Substantia nigra (tissue), 51 donors: ENCODE measurements at places on chromosomes 6 and 20.

GRCh38 chr6:110656492-110656891 is 158.8 kb downstream of the CDK19 start:
- no peak for DNase-seq

- DNase-seq = no peak
These were observed 19.6 kb upstream of the FNDC1 start for GRCh38 chr6:159149641-159150040.

- no peak for DNase-seq
These were observed 1.4 kb upstream of the METTL24 start for GRCh38 chr6:110359556-110359955.

DNA sequence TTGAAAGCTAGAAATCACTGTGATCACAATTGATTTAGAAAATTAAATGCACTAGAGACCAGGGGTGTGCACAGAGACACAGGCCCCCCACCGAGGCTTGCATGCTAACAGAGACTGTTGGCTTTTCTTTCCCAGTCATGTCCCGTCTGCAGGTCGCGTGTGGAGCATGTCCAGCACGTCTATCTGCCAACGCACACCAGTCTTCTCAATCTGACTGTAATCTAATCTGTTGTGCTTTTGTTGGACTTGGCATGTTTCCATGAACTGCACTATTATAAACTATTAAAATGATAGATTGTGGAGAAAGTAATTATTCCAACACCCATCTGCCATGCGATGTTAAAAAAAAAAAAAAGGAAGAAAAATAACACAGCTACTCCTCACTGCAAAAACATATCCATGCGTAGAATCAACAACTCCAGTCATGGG is 17.7 kb downstream of the MYLIP start:
- no peak for DNase-seq

GRCh38 chr6:116793224-116793623 is 27.7 kb upstream of the FAM162B start:
- no peak for DNase-seq

- DNase-seq = no peak
These were observed 175.8 kb downstream of the TBC1D32 start for GRCh38 chr6:121158438-121158837.

- DNase-seq = no peak
These were observed 114.4 kb downstream of the CEBPB start for GRCh38 chr20:50304923-50305635.

DNA sequence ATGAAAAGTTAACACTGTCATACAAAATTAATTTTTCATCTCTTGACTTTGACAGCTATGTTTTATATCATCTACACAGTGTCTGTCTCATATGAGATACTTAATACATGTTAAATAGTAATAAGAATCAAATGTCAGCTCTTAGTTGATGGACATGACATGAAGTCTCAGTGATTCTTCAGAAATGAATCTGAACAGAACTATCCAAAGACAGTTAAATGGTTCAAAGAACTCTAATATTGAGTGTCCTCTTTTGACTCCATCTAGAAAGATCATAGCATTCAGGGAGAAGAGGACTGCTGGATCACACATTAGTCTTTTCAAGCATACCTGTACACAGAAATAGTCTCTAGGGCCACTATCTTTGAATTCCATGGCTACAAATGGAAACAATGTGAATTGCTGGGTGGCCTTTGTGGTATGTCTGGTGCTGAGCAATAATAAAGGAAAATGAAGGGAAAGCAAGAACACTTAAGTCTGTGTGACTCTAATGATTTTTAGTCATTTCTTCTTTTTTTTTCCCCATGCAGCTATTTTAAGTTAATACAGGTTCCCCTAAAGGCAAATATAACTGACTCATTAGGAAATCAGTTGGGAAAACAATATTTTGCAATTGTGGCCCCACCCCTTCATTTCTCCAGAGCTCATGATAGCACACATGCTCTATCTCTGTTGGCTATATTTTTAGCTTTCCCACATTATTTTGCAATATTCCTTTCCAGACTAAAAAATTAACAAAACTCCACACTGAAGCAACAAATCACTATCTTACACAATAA is 367.5 kb downstream of the GRIK2 start:
- no peak for DNase-seq

DNA sequence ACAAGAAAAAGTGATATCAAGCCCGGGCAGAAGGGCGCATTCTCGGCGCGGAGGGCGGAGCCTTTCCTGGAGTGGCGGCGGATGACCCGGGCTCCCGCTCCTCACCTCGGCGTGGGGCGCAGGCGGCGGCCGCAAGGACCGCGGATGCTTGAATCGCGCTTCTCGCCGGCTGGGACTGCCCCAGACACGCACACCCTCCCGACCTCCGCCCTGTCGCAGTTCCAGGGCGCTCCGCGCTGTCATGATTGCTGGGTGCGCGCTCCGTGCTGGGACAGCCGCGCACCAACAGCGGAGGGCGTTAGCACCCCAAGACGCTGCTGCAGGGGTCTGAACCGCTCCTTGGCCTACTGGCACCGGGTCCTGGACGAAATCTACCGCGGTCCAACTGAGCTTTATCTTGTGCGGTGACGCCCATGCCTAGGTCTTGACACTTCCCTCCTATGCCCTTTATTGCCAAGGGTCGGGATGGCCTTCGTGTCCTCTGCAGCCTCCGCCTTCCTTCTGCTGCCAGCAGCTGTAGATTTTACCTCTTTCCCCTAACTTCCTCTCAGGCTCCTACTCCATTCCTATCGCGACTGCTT is 43.3 kb downstream of the IRAK1BP1 start:
- DNase-seq = no peak
